ENCODE measurements at places on chromosomes 2 and 18.

DNA sequence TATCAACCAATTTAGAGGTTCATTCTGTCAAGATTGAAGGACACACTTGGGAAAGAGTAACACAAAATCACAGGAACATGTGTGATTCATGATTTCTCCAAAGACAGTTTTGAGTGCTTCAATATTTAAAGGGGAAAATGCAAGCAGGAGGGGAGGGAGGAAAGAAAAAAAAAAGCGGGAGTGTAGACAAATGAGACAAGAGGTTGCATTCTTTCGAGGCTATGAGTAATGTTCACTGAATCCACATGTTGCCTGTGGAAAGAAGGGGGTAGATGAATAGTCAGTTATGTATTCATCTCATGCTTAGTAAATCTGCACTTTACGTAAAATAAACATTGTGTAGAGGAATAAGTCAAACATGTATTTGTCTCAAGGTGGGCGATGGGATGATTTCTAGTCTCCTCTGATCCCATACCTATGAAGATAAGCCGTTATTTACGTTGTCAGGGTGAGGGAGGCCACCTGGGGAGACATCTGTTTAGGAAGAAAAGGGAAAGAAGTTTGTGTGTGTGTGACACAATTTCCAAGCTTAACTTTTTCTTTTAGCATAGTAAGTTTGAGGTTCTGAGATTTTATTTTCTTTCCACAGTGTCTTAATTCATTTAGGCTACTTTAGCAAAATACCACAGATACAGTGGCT lies 211.0 kb upstream of the ZC3H15 start:
- DNase-seq, result no peak

GRCh38 chr18:56086176-56086575 lies 498.2 kb upstream of the TCF4 start:
- DNase-seq, result no peak

GRCh38 chr2:105749583-105750400 lies 5.1 kb downstream of the NCK2 start:
- peak; percentile 70 for DNase-seq

DNA sequence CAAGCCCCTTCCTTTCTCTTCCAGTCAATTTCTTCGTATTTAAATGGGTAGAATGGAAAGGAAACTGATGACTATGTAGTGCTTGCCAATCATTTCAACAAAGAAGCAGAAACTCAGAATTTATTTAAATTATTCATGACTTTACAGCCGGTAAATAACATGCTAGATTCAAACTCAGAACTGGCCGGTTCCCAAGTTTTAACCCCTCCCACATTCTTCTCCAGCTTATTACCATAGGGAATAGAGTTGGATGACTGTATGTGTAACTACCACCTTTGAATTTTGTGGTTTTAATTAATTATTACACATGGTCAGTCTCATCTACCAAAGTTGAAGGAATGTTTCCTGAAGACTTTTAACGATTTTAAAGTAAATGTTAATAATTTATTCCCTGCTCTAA lies 819.3 kb upstream of the LRATD1 start:
- DNase-seq, result no peak

DNA sequence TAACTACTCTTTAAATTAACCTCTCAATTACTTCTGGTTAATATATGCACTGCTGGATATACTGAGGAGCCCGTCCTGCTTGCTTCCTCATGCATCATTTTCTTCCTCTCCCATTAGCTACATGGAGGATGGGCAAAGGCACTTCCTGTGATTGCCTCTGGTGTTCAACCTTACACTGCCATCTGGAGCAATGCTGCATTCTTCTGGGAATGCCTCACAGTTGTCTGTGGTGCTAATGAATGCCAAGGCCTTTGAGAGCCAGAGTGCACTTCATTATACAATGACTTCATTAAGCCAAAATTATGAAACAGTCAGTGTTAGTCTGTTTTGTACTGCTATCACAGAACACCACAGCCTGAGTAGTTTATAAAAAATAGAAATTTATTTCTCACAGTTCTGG lies 134.8 kb upstream of the DOCK10 start:
- no peak for DNase-seq

DNA sequence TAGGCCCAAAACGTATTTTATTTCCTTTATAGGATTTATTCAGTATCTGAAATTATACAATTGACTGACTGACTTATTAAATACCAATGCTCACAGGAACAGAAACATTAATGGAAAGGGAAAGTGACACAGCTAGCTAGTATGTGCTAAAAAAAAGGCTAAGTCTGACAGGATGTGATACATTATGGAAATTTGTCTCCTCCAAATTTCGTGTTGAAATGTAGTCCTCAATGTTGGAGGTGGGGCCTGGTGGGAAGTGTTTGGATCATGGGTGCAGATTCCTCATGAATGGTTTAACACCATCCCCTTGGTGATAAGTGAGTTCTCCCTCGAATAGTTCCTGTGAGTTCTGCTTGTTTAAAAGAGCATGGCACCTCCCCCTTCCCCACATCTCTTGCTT lies 70.6 kb upstream of the WDR75 start:
- DNase-seq, result no peak

DNA sequence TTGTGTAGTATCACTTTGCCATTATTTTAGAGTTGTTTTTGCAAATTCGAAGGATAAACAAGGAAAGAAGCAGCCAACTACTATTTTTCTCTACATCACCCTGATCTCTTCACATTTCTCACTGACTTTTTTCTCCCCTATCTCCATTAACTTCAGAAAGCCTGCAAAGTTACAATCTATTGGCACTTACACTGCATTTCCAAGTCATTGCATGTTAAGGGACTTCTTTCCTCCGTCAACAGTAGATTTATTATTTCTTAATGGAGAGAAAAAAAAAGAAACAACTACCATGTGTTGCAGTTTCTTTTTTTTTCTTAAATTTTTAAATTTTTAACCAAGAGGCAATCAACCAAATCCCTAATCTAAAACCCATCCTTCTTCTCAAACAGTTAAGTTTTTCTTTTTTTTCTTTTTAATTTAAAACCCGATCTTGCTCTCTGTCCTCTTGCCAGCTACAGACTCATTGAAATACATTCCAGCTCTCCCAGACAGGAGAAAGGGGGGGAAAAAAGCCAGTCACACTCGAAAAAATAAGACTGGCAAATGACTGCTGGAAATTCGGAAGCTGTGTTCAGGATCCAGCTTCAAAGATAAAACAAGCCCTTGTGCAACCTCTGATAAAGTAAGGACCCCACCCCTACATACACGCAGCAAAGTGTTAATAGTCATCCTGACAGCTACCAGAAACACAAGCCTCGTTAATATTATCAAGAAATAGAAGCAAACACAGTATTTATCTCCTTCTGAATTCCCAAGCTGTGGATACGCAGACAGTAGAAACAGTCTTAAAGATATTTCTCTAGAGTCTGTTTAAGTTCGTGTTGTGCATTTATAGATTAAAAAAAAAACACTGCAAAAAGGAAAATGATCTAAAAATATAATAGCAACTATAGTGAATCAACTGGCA lies 1.3 kb downstream of the LRRTM4 start:
- no peak for DNase-seq

- DNase-seq, result no peak
These were observed 65.0 kb downstream of the PPP4R1 start for GRCh38 chr18:9549405-9549804.

DNA sequence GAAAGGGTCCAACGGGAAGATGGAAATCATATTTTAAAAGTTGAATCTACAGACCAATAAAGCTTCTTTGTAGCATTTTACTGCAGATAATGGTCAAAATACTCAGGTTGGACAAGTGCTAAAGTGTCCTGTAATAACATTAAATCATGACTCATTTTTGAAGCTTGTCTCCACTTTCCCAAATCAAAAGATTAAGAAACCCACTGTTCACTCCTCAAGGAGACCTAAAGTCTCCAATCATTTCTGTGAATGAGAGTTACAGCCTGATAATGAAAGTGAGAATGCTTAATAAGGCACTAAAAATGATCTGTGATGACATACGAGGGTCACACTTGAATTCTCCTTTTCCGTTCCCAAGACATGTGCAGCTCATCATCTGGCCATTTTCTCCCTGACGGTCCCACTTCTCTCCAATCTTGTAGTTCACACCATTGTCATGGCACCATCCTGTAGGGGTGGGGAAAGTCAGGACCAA lies 53.4 kb downstream of the ATIC start:
- no peak for DNase-seq
